LoVo (cell line): ENCODE measurements at places on chromosomes 2 and 18.

- no peak for DNase-seq
These were observed 57.1 kb downstream of the PKP4 start for GRCh38 chr2:158513841-158514240.

DNA sequence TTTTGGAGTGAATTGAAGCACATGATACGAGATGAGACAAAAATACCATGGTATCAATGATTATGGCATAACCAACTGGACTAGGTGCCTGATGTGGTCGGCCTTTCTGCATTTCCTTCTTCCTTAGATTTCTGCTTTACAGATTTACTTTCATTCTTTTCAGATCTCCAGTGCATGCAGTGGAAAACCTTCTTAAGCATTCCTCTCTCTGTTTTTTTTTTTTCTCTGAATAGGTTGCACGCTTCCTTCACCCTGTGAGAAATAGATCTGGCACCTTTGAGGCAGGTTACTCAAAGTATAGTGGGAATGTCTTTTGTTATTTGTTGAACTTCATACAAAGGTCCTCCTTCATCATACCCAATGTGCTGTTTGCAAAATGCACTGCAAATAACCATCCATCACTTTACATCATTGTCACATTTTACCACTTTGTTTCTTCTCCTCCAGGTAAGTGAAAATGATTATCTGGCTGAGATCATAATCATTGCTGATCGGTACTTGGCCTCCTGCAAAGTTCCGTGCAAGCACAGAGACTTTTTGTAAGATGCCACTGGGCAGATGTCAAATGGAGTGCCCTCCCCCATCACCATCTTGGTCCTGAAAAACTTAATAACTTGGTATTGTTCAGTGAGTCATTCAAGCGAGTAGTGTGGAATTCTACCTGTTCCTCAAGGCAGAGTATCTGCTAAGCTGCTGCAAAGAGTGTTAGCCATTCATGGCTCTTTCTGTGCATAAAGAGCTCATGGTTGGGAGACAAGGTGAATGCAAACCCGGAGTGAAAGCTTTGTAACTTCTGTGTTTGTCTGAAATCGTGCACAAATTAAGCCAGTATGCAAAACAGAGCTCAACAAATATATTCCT is 30.0 kb upstream of the KLHL14 start:
- no peak for DNase-seq

- DNase-seq: no peak
These were observed 45.6 kb downstream of the LCLAT1 start for GRCh38 chr2:30492619-30493018.

DNA sequence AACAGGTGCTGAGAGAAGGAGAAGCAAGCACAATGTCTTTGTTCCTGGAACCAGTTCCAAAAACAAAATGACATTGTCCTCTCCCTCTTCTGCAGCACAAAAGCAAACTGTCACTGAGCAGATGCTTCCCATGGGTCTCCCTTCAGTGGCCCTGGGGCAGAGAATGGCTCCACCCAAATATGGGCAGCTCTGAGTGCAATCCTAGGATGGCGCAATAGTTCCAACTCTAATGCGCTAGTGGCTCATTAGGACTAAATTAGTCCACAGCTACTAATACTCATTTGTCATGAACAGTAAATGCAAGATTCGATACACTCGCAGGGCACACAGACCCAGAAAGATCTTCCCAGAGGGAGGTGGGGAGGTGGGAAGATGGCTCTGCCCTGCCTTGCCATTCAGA is 205.2 kb upstream of the CHAC2 start:
- DNase-seq: no peak

- no peak for DNase-seq
These were observed 332.4 kb upstream of the KYNU start for GRCh38 chr2:142545036-142545435.

GRCh38 chr18:48854780-48855179 is 96.0 kb downstream of the SMAD7 start:
- DNase-seq: no peak

- DNase-seq: no peak
These were observed 190.4 kb upstream of the STK17B start for GRCh38 chr2:196361606-196362326.

DNA sequence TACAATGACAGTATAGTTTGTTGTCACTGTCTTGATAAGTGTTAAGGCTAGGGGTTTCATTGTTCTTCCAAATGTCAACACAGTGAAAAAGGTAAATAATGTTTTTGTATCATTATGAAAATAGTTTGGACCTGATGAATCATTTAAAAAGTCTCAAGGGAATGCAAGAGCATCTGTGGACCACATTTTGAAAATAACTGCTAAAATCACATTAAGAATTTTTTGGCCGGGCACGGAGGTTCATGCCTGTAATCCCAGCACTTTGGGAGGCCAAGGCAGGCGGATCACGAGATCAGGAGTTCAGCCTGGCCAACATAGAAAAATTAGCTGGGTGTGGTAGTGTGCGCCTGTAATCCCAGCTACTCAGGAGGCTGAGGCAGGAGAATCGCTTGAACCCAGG is 10.3 kb downstream of the SCN1A start:
- no peak for DNase-seq

DNA sequence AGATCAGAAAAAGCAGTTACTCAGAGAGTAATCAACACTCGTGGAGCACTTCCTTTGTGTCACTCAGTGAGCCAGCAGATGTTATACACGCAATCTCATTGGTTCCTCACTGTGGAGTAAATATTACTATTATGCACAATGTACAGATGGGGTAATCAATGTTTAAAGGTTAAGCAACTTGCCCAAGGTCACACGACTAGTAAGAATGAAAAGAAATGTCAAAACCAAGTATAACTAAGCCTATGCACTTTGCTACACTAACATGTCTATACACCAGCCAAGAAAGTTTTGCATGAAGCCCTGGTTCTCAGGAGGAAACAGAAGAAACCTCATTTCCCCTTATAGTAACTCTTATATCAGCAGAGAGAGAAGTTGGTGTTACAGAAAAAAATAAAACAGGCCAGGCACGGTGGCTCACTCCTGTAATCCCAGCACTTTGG is 5.4 kb downstream of the METTL21A start:
- no peak for DNase-seq

DNA sequence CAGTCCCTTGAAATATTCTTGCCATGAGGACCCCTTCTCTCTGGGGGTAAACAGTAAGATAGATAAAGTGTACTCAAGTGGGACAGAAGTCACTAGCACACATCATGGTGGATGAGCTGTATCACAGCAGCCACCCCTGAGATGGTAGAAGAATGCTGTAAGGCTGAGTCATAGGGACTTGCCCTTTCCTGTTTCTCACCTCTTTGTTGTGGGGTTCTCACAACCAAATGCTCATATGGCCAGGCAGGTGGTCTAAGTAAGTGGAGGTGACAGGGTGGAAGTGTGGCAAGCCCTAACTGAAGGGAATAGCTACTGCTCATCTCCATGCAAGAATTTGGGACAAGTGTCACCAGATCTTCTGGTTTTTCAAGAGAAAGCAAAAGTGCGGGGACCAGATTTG is 202.7 kb upstream of the SLC14A2 start:
- no peak for DNase-seq

DNA sequence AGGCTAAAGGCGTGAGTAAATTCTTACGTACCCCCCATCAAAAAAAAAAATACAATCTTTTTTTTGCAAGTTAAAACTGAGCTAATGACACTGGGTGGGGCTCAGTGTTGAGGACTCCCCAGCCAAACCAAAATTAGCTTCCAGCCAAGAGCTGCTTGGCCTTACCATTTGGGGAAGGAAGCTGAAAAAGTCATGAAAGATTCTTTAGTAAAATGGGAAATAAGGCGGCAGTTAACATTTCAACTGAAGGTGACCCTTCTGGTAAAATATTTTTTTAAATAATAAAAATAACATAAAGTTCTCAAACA is 16.4 kb downstream of the SMAD7 start:
- DNase-seq: no peak

- no peak for DNase-seq
These were observed 73.9 kb upstream of the SIX2 start for GRCh38 chr2:45083175-45083574.
